ENCODE measurements at places on chromosomes 6 and 20. TPM values are rescaled to one million over a fixed set of nuclear protein-coding genes. Genes with fewer than 3 reads are reported as not detected.

Gene SLC2A4RG
- 34.0 TPM for total RNA-seq

Gene OR2J3
- not detected for total RNA-seq

Gene ANGPT4
- not detected for total RNA-seq

Gene DPPA5
- total RNA-seq, result not detected

Gene NECAB3
- 23.3 TPM for total RNA-seq

Gene CPNE5
- total RNA-seq, result not detected

Gene FERMT1
- total RNA-seq, result 17.3 TPM
